ENCODE measurements at places on chromosomes 12 and 14.

DNA sequence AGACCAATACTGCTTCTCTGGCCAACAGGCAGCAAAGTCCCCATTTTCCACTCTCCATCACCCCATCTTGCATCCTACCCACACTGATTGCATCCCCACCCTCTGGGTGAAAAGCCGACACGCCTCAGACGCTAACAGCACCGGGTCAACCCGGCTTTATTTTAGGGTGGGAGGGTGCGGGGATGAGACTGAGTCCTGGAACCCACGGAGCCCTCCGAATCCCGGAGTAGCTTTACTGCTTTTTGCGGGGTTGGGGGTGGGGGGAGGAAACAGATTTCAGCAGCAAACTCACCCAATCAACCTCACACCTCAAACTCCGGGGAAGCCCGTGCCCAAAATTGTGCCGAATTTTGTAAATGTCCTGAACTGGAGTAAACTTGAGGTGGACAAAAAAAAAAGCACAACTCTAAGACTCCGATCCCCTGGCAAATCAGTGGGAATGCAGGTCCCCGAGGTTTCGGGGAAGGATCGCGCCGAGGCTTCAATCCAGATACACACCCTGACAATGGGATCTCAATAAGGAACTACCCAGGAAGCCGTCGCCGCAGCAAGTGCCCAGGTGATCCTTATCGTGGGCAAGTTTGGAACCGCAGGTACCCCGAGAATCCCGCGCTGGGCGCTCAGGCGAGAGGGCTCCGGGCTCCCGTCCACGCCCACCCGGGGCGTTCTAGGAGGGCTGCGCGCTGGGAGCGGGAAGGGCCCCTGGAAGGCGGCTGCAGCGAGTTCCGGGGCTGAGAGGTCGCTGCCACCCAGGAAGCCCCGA is 1.1 kb downstream of the GCH1 start:
- DNase-seq: no peak

- no peak for DNase-seq
Observed at GRCh38 chr14:33553706-33554278, 397.1 kb downstream of the EGLN3 start.

- no peak for DNase-seq
Observed at GRCh38 chr14:32805979-32806378, 132.7 kb upstream of the NPAS3 start.

GRCh38 chr14:100673085-100673806 is 53.4 kb upstream of the DLK1 start:
- no peak for DNase-seq

DNA sequence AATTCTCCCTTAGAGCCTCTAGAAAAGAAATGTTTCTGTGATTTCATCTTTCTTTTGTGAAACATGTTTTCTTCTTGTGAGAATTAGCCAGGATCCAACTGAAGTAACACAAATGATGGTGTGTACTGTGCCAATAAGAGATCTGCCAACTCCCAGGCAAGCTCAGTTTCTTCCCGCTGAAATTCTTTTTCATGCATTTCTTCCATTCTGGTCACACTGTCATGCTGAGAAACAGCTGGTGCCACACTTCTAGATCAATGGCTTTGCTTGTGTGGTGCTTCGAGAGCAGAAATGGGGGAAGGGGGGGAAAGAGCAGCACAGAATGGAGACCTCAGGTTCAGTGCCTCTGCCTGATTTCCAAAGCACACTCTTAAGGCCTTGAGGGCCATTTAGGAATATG is 41.4 kb upstream of the FGF6 start:
- no peak for DNase-seq

GRCh38 chr12:117890137-117890536 is 78.7 kb downstream of the KSR2 start:
- no peak for DNase-seq

DNA sequence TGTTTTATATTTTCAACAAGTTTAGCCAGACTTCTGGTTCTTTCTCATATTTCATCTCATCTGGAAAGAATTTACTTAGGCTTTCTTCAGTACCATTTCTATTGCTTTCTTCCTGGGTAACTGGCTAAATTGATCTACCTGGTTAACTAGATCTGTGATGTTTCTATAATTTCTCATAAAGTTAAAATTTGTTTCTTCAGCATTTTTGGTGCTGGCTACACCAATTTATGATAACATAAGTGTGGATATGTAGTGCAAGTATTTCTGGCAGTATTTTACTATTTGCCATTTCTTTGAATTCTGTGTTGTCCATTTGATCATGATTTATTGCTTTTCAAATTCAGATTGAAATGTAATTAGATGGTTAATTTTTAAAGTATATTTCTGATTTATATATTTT is 25.9 kb downstream of the ARHGAP5 start:
- no peak for DNase-seq

DNA sequence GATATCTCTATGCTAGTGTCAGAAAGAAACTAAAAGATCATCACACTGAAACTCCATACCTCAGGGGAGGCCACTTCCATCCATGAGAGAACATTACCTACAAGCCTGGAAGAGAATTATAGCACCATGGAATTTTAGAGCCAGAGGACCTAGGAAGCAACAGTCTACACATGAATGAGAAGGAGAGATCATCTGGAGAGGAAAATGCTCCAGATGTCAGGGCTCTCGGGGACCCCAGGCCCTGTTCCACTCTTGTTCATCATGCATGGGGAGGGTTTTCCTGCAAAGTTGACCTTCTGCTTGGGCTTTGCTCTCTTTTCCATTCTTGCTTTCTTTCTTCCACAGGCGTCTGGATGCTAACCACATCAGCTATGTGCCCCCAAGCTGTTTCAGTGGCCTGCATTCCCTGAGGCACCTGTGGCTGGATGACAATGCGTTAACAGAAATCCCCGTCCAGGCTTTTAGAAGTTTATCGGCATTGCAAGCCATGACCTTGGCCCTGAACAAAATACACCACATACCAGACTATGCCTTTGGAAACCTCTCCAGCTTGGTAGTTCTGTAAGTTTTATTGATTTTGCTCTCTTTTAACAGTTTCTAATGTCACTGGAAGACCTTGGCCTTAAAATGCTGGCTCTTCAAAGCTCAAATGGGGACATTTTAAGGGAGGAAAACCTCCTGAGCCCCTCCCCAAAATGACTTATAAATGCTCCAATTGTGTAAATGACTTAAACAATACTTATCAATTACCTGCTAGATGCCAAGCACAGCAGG is 110.7 kb downstream of the ZFC3H1 start:
- DNase-seq: no peak

DNA sequence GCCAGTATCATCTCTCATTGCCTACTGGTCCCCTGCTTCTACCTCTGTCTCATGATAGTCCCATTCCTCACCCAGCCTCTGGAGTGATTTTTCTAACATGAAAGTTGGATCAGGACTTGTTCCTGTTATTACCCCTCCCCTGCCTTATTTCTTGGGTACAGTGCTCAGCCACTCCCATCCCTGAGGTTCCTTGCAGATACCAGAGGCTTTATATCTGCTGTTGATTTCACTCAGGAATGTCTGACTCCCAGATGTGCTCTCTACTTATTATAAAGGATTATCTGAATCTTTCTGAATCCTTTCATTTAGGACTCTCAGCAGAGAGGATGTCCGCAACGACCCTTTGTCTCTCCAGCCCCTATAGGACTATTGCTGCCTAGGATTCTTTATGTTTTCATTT is 111.2 kb downstream of the LRRK2 start:
- no peak for DNase-seq

GRCh38 chr14:54135804-54136280 is 179.2 kb upstream of the BMP4 start:
- no peak for DNase-seq

Measured in left renal cortex interstitium (tissue), 4 donors.